ENCODE measurements at places on chromosomes 16 and 17.

- peak; percentile 68 for DNase-seq
Observed at GRCh38 chr17:49018748-49019147, 21.6 kb downstream of the IGF2BP1 start.

- no peak for DNase-seq
Observed at GRCh38 chr17:82269138-82269881, 4.2 kb downstream of the CSNK1D start.

DNA sequence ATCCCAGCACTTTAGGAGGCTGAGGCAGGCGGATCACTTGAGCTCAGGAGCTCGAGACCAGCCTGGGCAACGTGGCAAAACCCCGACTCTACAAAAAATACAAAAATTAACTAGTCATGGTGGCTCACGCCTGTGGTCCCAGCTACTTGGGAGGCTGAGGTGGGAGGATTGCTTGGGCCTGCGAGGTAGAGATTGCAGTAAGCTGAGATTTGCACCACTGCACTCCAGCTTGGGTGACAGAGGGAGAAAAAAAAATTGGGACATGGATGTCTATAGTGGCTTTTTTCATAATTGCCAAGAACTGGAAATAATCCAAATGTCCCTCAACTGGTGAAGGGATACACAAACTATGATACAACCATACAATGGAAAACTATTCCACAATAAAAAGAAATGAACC lies 28.6 kb downstream of the OSBPL7 start:
- no peak for DNase-seq

GRCh38 chr16:30567160-30567990 lies 4.1 kb downstream of the ZNF688 start:
- DNase-seq: no peak

Measured in NCI-H82 (cell line).